ENCODE measurements at places on chromosomes 6 and 20.

DNA sequence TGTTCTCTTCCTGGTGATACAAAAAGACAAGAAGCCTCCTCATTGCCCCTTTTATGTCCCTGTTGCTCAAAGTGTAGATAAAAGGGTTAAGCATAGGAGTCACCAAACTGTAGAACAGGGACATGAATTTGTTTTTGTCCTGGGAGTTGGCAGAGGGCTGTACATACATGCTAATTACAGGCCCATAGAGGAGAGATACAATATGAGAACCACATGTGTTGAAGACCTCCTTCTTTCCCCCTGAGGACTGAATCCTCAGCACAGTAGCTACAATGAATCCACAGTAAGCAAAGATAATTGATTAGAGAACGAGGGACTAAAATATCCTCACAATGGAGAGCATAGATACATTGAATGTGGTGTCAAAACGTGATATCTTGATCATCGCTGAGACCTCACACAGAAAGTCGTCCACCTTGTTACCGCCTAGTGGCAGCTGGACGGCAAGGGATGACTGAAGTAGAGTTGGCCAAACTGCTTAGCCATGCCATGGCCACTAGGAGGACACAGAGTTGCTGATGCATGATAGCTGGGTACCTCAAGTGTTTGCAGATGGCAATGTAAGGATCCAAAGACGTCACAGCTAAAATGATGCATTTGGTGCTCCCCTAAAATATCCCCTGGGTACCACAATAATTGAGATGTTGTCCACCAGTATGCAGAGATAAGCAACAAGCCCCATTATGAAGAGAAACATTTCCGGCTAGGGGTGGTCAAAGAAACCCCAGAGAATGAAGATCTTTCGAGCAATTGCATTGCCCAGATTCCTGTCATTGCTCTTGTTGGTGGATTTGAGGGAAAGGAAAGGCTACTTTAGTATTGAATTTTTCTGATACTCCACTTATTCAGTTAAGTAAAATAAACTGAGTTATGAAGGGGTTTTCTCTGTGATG lies 15.0 kb downstream of the OR2B3 start:
- peak; percentile 49 for DNase-seq
- H3K27ac ChIP-seq: no peak overlapping the region
- H3K4me1 ChIP-seq: no peaks in the 10 kb centered on the region
- H3K36me3 ChIP-seq: no peaks in the 10 kb centered on the region

- H3K36me3 ChIP-seq: no peaks in the 10 kb centered on the region
- no peak for DNase-seq
- no peaks in the 10 kb centered on the region for H3K27me3 ChIP-seq
- H3K4me3 ChIP-seq: no peak overlapping the region
- no peak overlapping the region for H3K27ac ChIP-seq
Observed at GRCh38 chr20:44041001-44041400, 126.3 kb downstream of the TOX2 start.

DNA sequence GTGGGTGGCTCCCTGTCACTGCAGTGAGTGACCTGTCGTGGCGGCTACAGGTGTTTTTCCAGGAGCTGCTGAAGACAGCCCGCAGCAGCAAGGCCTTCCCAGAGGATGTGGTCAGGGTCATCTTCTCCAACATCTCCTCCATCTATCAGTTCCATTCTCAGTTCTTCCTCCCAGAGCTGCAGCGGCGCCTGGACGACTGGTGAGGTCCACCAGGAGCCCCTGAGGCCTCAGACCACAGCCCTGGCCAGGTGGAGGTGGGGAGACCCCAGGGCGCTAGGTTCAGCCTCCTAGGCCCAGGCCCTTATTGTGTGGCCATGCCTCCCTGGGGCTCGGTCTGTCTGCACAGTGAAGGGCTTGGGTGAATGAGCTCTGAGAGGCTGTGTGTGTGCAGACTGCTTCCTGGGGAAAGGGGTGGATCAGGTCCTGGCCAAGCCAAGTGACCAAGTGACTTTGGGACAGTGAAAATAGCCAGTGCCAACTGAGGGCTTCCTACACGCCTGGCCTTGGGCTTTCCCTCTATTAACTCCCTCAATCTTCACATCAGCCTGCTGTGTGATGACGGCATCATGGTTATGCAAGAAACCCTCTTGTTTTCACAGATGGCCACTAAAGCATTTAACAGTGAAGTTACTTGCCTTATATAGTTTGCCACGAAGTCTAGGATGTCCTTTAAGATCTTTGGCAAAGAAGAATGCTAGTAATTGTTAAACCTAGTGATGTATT lies 6.4 kb downstream of the FGD2 start:
- no peaks in the 10 kb centered on the region for H3K27me3 ChIP-seq
- no peak overlapping the region for H3K4me3 ChIP-seq
- H3K4me1 ChIP-seq: no peaks in the 10 kb centered on the region
- no peak for DNase-seq

DNA sequence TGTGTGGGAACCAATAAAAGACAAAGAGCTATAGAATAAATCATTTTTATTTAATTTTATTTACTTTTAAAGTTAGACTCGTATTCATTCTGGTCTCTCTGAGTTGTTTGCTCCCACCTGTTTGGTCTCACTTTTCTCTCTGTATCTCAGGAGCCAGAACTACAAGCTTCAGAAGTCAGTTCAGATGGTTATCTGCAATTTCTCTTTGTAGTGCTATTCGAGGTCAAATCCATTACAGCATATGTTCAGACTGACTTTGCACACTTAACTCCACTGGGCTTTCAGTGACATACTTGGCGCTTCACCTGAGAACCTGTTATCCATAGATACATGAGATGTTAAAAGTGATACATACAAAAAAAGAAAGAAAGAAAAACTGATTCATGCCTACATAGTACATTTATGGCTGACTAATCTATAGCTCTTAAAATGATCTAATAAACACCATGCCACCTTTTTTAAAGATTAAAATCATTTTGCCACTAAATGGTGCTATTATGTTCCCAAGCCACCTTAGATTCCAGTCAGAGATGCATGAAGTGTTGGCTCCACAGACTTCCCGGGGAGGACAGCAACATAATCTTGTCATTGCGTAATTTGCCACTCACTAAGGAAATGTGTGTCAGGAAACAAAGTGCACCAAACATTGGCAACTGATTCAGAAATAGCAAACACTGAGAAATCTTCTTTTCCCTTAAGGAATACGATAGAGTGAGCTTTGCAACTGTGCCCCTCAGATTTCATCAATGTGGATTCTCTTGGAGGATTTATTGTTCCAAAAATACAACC lies 396.7 kb downstream of the HACE1 start:
- no peak overlapping the region for H3K4me3 ChIP-seq
- no peak for DNase-seq
- H3K27me3 ChIP-seq: no peaks in the 10 kb centered on the region
- no peaks in the 10 kb centered on the region for H3K4me1 ChIP-seq

DNA sequence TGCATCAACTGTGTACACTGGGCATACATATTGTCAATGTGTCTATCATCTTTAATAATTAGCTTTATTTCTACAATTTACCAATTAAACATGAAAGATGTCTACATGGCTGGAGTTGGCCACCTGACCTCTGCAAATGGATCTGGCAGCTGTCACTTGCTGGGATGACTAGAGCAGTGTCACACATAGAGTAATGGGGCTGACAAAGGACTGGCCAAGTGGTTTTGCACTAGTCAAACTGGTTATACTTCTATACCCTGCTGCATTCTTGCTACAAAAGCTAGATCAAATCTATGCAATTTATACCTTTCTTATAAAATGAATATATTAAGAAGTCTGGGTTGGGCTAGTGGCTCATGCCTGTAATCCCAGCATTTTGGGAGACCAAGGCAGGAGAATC lies 99.3 kb downstream of the SESN1 start:
- H3K4me1 ChIP-seq: no peaks in the 10 kb centered on the region
- H3K27me3 ChIP-seq: peaks cover 1% of the 10 kb centered on the region
- no peak overlapping the region for H3K4me3 ChIP-seq
- peaks cover 36% of the 10 kb centered on the region for H3K36me3 ChIP-seq
- no peak for DNase-seq

DNA sequence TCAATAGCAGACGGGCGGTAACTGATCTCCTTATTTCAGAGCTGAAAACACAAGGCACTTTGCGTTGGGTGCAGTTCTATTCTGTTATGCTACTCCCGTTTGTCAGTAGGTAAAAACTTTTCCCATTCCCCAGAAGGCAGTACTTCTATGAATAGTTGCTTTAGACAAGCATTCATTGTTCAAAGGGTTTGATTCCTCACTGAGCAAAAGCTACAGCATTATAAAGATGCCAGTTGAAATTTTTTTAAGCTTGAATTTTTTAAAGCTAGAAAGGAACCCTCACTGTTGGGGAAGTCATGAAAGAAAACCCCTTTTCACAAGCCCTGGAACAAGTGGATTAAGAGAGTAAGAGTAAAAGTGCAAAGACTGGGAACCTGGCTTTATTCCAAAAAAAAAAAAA lies 42.3 kb downstream of the FUT9 start:
- DNase-seq: no peak
- no peak overlapping the region for H3K27ac ChIP-seq

DNA sequence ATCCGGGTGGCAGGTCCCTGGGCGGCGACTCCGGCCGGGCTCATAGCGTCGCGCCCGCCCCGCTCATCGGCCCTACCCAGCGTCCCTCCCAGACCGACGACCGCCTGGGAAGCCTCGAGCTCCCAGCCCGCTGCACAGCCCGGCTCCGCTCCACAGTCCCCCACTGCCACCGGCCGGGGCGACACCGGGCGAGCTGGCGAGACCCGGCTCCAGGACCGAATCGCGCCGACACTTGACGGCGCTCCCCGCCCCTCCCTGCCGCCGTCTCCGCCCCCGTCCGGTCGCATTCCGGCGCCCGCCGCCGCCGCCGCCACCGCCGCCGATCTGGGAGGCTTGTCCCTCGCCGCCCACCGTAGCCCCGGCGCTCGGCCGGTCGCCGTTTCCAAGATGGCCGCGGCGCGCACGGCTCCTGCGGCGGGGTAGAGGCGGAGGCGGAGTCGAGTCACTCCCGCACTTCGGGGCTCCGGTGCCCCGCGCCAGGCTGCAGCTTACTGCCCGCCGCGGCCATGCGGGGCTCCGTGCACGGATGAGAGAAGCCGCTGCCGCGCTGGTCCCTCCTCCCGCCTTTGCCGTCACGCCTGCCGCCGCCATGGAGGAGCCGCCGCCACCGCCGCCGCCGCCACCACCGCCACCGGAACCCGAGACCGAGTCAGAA lies at the start of gene MAP3K4:
Gene MAP3K4, plus strand, starts transcription at position 364 of the 655 bp plus-strand sequence. Its CDS starts 163 bp downstream, at position 527.
- no peaks in the 10 kb centered on the region for H3K4me1 ChIP-seq
- peak; percentile 86 for DNase-seq
- peak within 1 kb of the TSS; percentile 85 for H3K4me3 ChIP-seq
- H3K27ac ChIP-seq: peak within 1 kb of the TSS; percentile 81
- H3K36me3 ChIP-seq: no peaks in the 10 kb centered on the region
- H3K27me3 ChIP-seq: no peaks in the 10 kb centered on the region

GRCh38 chr6:63022631-63023030 lies 188.6 kb upstream of the FKBP1C start:
- H3K36me3 ChIP-seq: no peaks in the 10 kb centered on the region
- no peak overlapping the region for H3K4me3 ChIP-seq
- H3K27me3 ChIP-seq: no peaks in the 10 kb centered on the region
- H3K4me1 ChIP-seq: no peaks in the 10 kb centered on the region
- no peak for DNase-seq
